Activated CD4-positive, alpha-beta T cell treated with anti-CD3 and anti-CD28 coated beads, Interleukin-2, amount 50 U/mL, for 1 hour (primary cell): ENCODE measurements at places on chromosomes 11 and 22.

GRCh38 chr11:113106507-113106906, 145.3 kb downstream of the NCAM1 start:
- DNase-seq = no peak

- no peak for DNase-seq
Measured at GRCh38 chr11:107646783-107647182, 55.8 kb downstream of the ELMOD1 start.

DNA sequence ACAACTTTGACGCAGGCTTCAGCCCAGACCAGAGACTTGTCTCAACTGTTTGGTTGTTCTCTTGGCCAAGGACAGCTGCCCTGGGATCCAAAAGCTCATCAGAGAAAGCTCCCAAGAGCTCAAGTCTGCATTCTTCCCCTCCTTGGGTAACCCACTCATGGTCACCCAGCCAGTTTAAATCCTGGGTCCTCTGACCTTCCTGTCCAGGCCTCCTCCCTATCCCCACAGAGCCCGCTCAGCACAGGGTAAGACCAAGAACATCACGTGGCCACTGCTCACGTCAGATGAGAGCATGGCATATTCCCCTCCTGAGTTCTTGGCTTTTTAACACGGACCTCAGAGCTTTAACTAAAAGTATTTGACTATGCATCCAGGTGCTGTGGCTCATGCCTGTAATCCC, 25.8 kb downstream of the TSKU start:
- no peak for DNase-seq

DNA sequence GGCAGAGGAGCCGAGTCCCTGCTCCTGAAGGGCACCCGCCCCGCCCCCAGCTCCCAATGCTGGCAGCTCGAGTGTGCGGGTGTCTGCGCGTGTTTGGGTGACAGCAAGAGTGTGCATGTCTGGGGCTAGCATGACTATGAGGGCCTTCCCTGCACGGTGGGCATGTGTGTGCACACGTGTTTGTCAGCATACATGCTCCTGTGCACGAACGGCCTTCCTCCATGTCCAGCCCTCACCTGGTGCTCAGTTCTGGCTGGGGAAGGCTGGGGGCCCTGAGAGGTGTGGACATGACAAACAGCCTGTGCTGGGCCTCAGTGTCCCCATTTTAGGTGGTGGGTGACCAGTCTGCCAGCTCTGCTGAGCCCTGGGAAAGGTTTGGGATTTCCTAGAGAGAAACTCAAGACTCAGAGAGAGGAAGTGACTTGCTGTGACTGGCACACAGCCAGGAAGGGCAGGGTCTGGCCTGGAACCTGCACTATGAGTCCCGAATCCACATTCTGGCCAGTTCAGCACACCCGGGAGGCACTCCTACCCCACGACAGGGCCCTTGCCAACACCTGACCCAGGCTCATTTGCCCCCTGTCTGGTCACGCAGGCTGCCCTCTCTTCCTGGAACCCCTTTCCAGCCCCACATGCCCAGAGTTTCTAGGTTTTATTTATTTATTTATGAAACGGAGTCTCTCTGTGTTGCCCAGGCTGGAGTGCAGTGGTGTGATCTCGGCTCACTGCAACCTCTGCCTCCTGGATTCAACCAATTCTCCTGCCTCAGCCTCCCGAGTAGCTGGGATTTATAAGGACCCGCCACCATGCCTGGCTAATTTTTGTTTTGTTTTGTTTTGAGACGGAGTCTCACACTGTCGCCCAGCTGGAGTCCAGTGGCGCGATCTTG, 3.3 kb upstream of the SHISA8 start:
- DNase-seq = no peak

GRCh38 chr22:36435516-36436415, 45.7 kb downstream of the TXN2 start:
- DNase-seq = peak; percentile 69

DNA sequence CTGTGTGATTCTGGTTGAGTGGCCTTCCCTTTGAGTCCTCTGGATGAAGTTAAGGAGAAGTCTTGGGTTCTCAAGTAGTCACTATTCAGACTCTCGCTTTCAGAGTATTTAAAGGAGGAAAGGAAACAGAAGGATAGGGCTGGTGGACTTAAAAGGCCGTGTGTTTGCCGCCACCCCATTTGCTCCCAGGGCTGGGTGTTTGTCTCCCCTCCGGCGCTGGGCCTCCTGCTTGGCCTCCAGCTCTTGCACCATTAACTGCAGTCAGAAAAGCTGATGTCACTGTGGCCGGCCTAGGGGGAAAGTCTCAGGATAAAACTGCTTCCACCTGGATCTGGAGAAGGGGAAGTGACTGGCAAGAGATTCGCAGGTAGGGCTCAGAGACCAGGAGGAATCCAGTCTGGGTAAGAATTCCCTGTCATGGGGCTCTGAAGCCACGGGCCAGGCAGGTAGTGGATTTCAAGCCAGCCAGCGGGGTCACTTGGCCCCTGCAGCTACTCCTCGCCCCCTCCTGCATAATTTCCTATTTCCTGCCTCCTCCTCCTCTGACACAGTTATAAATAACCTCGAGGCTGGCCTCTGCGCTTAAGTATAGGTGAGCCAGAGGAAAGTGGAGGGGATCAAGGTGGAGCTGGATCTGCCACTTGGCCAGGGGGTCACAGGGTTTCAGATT, 17.1 kb downstream of the TIMP3 start:
- no peak for DNase-seq

DNA sequence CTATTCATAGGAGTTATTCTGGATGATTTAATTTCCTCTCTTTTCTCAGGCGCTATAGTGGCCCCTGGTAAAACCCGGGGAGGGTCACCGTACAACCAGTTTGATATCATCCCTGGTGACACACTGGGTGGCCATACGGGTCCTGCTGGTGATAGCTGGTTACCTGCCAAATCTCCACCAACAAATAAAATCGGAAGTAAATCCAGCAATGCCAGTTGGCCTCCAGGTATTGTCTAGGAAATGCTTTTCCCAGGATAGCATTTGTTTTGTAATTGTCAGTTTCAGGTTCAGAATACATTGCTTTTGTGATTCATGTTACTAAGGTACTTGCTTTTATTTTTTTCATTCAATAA, 35.6 kb upstream of the ADSL start:
- no peak for DNase-seq

DNA sequence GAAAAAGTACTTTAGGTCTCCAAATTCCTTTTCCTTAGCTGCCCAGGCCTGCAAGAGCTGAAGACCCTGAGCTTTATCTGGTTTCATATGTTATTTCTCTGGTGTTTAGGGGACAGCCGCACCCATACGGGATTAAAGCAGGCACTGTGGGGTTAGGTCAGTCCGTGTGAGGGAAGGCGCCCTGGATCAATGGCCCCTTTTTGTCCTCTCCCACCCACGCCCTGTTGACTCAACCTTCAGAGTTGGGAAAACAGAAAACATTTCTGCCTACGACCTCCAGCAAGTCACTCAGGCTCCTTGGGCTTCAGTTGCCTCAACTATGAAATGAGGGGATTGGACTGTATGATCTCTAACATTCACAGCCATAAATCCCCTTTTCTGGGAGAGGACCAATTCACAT, 55.2 kb upstream of the BARX2 start:
- DNase-seq = no peak

DNA sequence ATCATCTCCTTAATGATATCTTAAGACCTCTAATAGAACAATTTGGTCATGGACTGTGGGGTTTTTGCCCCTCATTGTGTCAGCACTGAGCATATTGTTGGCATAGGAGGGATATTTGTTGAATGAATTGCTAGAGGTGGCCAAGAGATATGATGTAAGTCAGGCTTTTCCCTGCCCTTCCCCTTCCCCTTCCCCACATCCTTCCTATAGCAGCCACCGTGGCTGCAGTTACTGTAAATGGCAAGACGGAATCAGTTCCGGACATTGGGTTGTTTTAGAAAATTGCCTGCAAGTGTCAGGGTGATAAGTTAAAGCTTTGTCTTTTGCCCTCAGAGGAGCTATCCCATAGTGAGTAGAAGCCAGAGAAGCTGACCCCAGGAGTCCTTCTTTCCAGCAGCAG, 23.0 kb downstream of the LIMK2 start:
- no peak for DNase-seq

GRCh38 chr11:58776891-58777710, 45.4 kb upstream of the GLYAT start:
- no peak for DNase-seq

GRCh38 chr22:31602259-31602952, 59.6 kb downstream of the PISD start:
- DNase-seq = no peak

DNA sequence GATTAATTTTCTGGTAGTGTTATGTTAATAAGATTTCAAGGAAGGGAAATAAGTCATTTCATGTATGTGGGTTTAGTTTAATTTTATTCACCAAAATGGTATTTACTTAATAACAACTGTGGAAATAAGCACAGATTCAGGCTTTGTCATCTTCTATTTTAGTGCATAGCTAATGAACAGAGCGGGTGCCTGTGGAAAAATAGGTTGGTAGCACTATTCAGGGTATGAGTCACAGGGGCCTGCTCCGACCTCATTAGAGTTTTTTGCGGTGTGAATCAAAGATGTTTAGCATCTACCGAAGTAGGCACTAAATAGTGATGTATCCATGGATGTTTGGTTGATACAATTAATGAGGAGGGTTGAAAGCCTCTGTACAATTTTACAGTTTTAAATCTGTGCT, 78.2 kb downstream of the FAT3 start:
- no peak for DNase-seq

DNA sequence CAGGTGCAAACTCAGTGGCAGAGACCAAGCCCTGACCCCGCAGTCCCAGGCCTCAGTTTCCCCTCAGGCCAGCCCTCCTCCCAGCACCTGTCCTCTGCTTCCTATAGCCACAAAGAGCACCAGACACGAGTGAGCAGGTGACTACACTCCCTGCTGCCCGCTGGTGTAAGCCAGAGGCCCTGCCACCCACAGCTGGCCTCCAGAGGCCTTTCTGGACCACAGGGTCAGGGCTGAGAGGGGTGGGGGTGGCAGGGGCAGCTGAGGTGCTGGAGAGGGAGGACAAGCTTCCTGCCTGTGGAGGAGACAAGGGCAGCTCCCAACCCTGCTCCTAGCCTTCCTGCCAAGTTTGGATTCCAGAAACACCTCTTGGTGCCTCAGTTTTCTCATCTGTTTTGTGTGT, 31.3 kb upstream of the WNT7B start:
- no peak for DNase-seq

- DNase-seq = no peak
Measured at GRCh38 chr11:111000400-111001080, 245.0 kb upstream of the POU2AF2 start.
